ENCODE measurements at places on chromosomes 7 and 10.
A peak's percentile ranks its signal among the peaks of the same experiment; 100 is the strongest.

- DNase-seq, result no peak
Measured at GRCh38 chr10:103645141-103646054, 151.9 kb downstream of the NEURL1 start.

- no peak for DNase-seq
Measured at GRCh38 chr7:159010411-159010810, 134.3 kb downstream of the VIPR2 start.

GRCh38 chr7:151936207-151936606 is 20.0 kb upstream of the GALNTL5 start:
- no peak for DNase-seq

DNA sequence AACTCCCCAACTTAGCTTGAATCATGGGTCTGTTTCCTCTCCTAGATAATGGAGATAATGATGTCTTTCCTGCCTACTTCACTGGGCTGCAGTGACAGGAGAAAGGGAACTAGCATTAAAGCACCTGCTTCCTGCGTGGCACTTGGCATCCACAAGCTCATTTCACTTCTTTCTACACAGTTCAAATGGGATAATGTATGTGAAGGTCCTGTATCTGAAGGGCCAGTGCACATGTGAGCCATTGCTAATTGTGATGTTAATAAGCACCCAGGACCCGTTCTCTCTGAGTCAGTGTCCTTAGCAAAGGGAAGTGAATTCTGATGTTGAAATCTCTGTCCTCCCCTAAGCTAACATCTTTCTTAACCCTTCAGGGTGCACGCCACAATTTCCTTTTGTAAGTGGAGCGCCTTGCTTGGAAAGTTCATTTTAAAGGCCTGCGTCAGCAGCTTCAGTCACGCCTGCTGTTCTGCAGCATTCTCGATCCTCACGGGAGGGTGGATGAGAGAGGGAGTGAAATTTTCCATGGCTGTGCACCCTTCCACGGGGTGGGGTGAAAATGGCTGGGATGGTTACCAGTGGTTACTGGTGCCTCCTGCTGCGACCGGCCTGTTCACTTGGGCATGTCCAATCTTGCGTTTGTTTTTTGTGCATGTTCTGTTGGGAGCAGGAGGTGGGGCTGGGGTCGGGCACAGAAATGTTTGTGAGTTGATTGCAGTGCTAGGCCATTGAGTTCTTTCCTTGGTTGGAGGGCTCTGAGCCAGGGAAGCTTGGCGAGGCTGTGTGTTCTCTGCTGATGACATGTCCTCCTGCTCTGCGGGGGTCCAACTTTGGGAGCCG is 59.2 kb downstream of the HK1 start:
- DNase-seq, result no peak

- peak; percentile 84 for DNase-seq
Measured at GRCh38 chr7:47945261-47946015, 2.8 kb downstream of the PKD1L1 start.

GRCh38 chr7:105816954-105817615 is 59.3 kb downstream of the ATXN7L1 start:
- no peak for DNase-seq

- no peak for DNase-seq
Measured at GRCh38 chr10:77963901-77964300, 37.3 kb upstream of the DLG5 start.

- DNase-seq, result no peak
Measured at GRCh38 chr7:51034521-51035264, 252.0 kb upstream of the GRB10 start.

- DNase-seq, result no peak
Measured at GRCh38 chr10:34413756-34414587, 401.1 kb downstream of the PARD3 start.

GRCh38 chr10:11601670-11602069 is 9.8 kb downstream of the USP6NL start:
- DNase-seq, result no peak

GRCh38 chr7:121078701-121079227 is 90.3 kb downstream of the CPED1 start:
- no peak for DNase-seq

DNA sequence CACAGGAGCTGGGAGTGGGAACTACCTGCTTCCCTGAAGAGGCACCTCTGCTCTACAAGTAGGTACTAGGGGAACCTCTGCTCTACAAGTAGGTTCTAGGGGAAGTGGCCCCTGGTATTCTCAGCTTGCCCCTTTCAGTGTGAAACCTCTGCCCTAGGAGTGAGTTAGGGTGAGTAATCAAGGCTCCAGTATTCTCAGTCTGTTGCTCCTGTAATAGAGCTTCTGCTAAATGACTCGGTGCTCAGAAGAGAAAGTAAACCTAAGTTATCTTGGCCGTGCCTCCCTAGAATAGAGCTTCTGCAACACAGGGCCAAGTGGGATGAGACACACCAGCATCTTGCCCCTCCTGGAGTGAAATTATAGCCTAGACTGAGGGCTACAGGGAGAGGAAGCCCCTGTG is 13.4 kb upstream of the RASSF4 start:
- DNase-seq, result no peak

GRCh38 chr10:97494863-97495506 is 3.2 kb downstream of the MMS19 start:
- DNase-seq, result peak; percentile 22

DNA sequence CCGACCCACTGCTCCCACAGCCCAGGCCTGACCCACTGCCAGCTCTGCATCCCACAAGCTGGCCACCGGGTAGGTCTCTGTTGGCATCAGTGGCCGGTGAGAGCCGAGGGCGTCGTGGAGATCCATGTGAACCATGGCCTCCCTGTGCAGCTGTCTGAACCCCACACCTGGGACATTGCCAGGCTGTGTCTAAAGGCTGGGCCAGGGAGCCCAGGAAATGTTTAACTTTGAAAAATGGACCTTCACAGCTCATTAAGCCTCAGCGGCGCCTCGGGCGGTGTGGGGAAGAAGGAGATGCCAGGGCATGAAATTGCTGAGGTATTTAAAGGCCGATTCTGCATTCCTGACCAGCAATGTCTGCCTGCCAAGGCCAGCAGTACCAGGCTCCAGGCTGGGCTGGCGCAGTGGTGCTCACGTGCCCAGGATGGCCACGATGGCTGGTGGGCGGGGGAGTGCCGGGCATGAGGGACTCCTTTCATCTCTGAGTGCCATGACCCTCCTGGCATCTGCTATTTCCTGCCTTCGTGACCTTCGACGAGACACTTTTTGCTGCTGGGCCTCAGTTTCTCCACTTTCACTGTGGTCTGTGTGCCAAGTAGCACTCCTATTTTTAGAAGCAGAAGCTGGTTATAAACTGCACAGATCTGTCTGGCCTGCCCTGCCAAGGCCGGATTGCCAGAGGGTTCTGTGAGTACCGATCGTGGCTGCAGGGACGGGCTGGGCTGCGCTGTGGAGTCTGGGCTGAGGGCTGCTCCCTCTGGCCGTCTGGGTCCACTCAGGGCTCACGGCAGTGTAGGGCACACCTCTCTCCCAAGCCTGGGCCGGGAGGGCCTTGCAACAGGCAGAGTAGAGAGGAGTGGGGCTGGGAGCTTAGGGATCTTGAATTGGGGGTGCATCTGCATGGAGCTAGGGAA is 21.8 kb downstream of the ELFN1 start:
- DNase-seq, result no peak

DNA sequence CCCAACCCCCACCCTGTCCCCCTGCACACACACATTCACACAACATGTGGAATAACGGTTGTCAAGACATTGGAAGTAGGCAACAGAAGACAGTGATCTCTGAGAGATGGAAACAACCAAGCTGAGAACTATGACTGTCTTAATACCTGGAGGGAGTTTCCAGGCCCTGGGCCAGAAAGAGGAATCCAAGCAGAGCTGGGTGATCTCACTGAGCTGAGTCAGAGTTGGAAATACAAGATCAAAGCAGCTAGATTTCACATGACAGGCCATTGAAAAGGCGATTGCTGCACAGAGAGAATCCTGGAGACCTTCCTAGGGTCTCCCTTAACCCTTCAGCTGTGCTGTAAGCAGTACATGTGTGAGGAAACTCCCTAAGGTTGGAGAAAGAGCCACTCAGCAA is 165.8 kb upstream of the PRSS1 start:
- DNase-seq, result peak; percentile 7

DNA sequence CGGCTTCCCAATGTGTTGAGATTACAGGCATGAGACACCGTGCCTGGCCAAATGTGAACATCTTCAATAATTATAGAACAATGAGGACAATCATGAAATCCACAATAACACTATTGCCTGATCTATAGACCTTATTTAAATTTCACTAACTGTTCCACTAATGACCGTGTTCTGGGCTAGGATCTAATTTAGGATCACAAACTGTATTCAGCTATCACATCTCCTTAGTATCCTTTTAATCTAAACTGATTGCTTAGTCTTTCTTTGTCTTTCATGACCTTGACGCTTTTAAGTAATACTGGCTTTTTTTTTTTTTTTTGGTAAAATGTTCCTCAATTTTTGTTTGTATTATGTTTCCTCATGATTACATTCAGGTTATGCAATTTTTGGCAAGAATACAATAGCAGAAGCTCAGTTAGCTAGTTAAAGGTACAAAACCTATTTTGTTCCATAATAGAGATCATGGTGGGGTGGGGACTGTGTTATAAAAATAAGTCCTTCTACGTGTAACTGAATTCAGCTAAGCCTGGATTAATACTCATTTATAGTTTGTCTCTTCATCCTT is 158.4 kb downstream of the AOAH start:
- no peak for DNase-seq

DNA sequence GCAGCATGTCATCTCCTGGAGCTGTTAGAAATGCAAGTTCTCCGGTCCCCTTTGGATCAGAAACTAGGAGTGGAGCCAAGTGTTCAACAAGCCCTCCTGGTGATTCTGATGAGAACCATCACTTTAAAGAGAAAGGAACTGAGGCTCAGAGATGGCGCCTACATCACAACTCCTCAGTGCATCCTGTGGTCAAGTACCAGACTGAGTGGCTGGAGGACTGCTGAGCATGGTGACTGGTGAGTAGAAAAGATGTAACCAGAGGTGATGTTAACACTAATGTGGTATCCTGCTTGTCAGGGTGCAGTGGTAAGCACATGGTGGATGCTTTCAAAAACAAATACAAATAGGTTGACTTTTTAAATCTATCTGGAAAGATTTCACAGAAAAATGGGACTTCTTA is 3.5 kb upstream of the OIT3 start:
- DNase-seq, result no peak

DNA sequence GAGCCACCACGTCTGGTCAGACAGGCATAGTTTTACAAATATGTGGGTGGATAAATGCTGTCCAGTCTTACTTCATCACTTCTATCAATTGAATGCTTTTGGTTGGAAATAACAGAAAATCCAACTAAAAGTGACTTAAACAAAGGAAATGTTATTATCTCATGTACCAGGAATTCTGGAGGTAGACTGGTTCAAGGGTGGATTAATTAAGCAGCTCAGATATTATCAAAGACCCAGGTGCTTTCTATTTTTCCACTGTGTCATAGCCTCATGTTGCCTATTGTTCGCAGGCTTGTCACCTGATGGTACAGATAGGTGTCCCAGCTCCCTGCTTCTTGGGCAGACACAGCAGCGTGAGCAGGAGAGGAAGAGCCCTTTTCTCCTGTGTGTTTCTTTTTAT is 156.1 kb upstream of the CTBP2 start:
- no peak for DNase-seq

DNA sequence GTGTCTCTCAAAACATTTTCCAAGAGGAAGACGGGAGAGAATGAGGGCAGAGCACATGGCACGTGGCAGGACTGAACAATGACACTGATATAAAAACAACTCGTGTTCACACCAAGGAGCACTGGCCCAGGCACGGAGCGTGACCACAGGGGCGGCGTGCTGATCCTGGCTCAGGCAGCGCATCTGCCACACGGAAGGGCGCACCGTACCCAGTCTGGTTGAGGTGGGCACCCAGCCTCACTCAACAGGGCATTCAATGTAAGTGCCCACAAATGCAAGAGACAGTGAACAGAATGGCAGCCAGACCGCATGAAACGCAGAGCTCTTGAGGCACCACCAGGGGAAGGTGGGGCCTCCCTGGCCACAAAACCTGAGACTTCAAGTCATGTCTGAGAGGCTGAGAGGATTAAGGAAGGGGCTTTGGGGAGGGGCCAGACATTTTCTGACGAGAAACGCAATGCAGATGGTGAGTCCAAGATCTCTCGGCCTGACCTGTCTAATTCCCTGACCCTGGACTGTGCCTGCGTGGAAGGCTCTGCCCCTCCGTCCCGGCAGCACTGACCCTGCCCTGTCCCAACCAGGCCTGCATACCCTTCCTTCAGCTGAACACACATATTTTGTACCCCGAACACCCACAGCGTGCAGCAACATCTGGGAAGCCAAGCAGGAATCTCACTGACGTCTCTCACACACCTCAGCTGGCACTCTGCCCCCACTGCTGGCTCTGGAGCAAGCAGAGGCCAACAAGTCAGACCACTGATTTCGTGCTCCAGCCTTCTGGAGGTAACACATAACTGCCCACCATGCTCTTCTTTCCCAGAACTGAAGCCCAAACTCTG is 35.5 kb downstream of the VOPP1 start:
- peak; percentile 15 for DNase-seq

DNA sequence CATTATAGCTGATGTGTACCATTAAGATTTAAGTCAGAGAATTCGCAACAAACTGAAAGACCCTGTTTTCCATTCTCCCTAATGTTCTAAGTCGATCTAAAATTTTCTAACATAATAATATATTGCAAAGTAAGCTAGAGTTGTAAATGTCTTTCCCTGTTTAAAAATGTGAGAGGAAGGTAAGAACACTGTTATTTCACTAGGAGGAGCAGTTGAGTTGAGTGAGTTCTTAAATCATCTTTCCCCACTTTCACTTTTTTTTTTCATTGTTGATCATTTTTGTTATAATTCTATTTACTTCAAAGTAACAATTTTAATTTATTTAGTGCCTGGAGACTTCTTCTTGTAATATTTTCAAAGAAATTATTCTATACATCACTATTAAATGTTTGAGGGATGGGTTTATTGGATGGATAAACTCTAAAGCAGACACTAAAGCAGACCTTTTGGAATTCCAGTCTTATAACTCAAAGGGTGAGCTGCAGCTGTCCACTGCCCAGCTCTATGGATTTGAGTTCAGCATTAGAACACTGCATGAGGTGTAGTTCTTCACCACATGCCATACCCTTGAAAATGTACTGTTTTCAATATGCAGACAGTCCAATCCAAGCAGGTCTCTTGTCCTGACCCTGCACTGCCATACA is 181.3 kb upstream of the FZD1 start:
- DNase-seq, result no peak

DNA sequence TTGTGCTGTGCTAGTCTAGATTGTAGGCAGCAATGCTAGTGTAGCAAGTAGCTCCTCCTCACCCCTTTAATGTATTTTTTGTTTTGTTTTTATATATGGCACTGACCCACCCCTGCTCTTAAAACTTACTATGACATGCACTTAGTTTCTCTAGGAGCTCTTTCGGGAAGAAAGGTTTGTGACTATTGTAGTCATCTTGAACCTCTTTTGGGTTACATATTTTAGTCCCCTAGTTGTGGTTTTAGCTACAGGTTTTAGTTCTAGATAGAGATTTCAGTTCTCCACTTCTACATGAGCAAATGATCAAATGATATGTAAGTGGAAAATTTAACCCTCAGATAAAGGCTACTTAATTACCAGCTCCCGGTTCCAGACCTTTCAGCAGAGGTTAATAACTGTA is 14.9 kb downstream of the MINPP1 start:
- DNase-seq, result no peak

GRCh38 chr7:69553190-69553589 is 45.1 kb upstream of the AUTS2 start:
- no peak for DNase-seq

Data from CD4-positive, alpha-beta T cell treated with Interleukin-17A for 4 hours (primary cell).